Kidney epithelial cell (primary cell): ENCODE measurements at places on chromosomes 1 and 21.

DNA sequence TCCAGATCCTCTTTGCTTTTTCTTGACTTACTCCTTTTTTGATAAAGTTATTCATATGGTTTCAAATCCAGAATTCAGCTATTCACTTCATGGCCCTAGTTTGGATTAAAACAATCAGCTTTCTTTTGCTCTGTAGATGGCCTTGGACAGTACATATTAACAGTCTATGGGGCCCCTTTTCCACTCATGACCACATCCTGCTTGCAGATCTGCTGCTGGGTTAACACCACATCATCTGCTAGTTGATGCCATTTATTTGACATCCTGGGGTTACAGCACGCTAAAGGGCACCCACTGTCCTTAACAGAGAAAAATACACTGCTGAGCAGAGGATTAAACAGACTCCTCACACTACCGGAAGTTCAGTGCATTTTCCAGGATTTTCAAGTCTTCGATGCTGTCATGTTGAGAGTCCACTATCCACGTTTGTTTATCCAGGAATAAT lies 941 bp upstream of the IFI16 start:
- DNase-seq = no peak

DNA sequence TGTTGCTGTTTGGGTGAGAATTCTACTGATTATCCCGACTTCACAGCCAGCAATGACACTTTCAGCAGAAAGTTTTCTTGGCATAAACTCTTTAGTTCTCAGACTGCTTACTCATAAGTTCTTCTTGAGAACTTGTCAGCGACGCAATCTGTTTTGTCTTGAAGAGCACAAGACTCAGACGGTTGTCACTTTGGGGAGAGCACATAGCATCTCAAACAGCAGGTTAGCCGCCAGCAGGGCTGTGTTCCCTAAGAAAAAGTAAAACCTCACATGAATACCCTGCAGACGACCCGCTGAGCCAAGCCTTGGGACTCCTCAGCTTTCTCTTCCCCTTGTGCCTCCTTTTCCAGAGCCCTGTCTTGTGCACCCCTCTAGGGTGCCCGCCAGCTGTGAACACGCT lies 11.4 kb downstream of the AGMAT start:
- no peak for DNase-seq

GRCh38 chr21:44301961-44302406 lies 2.1 kb downstream of the PFKL start:
- DNase-seq = no peak

- no peak for DNase-seq
Measured at GRCh38 chr21:45948576-45949141, 32.9 kb upstream of the COL6A1 start.

GRCh38 chr1:59025201-59025600 lies 241.4 kb upstream of the JUN start:
- DNase-seq = no peak

- no peak for DNase-seq
Measured at GRCh38 chr1:154962795-154963330, 1.3 kb upstream of the PYGO2 start.

GRCh38 chr1:108747898-108748297 lies 1.4 kb downstream of the STXBP3 start:
- DNase-seq = no peak

DNA sequence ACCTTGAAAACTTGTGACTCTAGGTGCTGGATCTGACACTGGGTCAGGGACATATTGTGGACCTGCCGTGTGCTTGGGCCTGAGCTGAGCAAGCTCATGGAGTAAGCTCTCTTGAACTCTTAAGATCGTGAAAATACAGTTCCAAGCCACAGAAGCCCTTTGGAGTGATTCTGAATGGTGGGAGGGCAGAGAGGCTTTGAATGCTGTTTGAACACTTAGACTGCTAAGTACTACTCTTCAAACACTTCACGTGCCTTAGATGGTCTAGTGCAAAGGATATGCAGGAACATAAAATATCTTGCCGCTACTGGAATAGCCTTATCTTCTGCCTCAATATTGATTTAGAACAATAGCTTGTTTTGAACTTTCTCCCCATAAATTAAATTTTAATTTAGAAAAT lies 21.6 kb downstream of the ROR1 start:
- no peak for DNase-seq

- no peak for DNase-seq
Measured at GRCh38 chr1:15296585-15297321, 49.7 kb downstream of the FHAD1 start.

- peak; percentile 97 for DNase-seq
Measured at GRCh38 chr1:21324368-21325141, 34.3 kb upstream of the ECE1 start.

DNA sequence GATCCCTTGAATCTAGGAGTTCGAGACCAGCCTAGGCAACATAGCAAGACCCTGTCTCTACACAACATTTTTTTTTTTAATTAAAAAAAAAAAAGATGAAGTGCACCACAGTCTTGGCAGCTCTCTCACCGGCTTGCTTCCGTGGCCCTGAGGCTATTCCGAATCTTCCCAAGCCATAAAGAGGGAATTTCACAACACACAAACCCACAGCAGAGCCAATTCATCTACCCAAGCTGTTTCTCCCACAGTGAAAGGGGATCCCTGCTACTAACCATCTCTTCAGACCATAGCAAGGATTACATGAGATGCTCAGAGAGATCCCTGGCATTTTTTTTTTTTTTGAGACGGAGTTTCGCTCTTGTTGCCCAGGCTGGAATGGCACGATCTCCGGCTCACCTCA lies 8.3 kb upstream of the CHD5 start:
- DNase-seq = no peak

DNA sequence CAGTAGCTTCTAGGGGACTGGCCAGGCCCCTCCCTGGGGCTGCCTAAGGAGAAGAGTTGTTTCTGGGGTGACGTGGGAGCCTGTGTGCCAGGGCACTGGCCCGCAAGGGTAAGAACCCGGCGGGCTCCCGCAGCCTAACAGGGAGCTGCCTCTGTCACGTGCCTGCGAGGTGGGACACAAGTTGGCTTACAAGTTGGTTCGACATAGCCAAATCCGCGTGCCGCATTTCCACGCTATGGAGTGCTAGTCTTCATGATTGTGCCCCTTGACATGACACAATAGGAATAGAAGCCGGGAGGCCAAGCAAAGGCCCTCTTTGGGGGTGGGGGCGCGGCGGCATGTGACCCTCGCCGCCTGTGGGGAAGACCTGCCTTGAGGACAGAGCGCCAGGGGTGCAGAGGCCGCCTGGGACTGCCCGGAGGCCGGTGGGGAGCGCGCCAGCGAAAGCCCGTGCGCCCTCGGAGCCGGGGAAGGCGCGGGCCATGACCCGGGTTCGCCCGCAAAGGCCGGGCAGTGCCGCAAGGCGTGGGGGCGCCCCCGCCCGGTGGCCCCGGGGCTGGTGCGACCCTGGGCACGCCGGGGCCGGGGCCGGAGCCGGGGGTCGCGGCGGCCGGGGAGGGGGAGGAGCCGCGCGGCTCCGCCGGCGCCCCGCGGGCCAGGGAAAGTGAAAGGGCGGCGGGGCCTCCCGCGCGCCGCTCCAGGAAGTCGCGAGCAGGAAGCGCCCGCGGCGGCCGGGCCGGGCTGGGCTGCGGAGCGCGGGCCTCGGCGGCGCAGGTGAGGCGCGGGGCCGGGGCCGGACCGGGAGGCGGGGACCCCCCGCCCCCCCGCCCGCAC lies at the start of gene SLC37A1:
SLC37A1 (plus strand) TSS at position 702 of the 834 bp plus-strand sequence. CDS start 4,603 bp downstream, outside the sequence.
- DNase-seq = no peak

DNA sequence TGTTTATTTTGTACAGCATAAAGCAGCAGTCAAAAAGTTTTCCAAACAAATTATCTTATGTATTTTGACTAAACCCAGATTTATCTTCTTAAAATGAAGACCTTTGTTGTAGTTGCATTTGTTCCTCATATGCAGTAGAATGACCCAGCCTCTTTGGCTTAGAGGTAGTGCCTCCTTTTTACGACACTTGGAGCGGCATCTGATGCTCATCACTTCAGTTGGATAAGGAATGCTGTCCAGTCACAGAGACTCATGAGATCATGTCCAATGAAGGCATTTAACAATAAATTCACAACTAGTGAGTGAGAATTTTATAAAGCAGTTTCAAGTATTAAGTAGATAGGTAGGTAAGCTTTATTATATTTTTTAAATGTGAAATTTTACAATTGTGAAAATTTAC lies 35.2 kb downstream of the PTPRC start:
- no peak for DNase-seq

DNA sequence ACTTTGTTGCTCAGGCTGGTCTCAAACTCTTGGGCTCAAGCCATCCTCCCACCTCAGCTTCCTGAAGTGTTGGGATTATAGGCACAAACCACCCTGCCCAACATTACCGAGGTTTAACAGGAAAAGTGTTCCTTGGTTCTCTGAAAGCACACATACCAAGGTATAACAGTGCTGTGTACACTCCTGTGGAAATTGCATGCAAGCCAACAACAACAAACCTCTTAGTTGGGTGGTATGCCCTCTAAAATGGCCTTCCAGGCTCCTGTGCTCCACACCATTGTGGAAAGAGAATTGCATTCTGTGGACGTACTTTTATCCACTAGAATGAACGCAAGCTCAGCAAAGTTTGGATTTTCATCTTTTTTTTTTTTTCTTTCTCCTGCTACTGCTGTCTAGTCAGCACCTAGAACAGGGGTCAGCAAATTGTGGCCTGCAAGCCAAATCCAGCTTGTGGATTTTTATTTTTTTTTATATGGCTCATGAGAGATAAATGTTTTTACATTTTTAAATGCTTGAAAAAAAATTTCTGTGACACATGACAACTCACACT lies 192.2 kb upstream of the TNR start:
- no peak for DNase-seq

DNA sequence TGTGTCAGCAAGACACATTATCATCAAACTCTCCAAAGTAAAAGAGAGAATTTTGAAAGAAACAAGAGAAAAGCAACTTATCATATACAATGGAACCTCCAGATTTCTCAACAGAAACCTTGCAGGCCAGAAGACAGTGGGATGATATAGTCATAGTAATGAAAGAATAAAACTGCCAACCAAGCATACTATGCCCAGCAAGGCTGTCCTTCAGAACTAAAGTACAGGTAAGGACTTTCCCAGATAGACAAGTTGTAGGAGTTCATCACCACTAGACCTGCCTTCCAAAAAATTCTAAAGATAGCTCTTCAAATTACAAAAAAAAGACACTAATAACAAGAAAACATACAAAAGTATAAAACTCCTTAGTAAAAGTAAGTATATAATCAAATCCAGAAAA lies 33.2 kb upstream of the FOXD3 start:
- DNase-seq = no peak

DNA sequence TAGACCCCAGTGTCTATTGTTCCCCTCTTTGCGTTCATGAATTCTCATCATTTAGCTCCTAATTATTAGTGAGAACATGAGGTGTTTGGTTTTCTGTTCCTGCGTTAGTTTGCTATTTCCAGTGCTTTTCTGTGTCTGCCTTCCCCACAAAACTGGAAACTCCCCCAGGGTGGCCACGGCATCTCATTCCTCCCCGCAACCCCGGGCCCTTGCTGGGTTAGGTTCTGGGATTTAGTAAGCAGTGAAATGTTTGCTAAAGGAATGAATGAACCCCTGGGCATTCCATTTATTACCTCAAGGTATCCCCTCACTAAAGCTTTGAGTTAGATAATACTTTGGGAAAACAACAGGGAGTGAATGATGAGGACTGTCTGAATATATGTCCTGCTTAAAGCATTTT lies 142.9 kb downstream of the GLUL start:
- DNase-seq = no peak

DNA sequence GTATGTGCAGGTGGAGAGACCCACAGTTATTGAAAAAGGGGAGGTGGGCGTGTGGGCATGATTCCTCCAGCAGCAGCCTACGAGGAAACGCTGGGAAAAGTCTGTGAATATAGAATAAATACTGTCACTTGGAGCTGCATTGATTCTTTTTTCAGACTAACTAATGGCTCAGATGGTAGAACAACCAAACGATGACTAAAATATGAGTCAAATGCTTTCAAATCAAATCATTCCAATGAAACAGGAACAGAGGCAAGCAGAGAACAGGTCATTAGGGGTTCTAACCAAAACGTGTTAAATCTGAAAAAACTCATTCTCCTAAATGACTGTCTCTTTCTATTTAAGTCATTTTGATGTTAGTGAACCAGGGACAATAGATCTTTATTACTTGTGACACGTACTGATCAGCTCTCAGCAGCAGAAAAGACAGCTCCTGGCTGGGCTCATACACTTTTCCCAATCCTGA lies 35.1 kb upstream of the SEC16B start:
- peak; percentile 21 for DNase-seq

DNA sequence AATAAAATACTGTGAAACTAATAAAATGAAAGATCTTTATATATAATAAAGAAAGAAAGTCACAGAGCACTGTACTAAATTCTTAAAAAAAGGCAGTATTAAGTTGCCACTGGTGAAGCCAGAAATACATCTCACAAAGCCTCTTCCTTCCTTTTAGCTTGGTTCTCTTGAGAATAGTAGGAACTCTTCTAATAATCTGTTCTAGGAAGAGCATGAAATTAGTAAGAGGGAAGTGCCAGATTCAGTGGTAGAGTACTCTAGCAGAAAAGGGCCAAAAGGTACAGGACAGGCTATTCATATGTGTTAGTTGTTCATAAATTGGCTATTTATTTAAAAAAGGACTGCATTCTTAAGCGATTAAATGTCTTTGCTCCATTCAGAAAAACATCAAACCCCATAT lies 33.7 kb downstream of the CTTNBP2NL start:
- no peak for DNase-seq

DNA sequence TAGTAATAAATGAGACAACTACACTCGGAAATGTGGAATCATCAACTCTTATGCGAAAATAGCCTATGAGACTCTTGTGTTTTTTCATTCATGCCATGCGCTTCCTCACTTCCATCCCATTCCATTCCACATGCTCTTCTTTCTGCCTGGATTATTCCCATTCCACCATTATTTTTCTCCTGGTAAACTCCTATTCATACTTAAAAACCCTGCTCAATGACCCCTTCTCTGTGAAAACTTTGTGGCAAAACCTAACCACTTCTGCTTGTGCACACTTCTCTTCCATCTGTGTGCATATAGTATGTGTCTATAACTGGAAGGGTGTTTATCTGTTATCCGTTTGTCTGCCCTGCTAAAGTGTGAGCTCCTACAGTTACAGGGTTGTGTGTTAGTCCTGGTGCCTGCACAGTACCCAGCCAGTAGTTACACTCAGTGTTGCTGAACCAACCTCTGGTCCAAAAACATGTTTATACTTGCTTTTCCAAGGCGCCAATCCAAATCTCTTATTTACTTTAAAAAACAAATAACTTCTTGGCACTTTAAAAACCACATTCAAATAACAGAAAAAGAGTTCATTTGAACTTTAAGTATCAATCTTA lies 10.7 kb downstream of the EPHX1 start:
- no peak for DNase-seq

GRCh38 chr21:24938573-24938972 lies 668.7 kb downstream of the MRPL39 start:
- no peak for DNase-seq

- DNase-seq = no peak
Measured at GRCh38 chr1:65319141-65319540, 9.8 kb downstream of the DNAJC6 start.
